ENCODE measurements at places on chromosomes 4 and X.
A peak's percentile ranks its signal among the peaks of the same experiment; 100 is the strongest.

GRCh38 chr4:183337833-183338232 lies 15.6 kb upstream of the CLDN24 start:
- no peak for DNase-seq

DNA sequence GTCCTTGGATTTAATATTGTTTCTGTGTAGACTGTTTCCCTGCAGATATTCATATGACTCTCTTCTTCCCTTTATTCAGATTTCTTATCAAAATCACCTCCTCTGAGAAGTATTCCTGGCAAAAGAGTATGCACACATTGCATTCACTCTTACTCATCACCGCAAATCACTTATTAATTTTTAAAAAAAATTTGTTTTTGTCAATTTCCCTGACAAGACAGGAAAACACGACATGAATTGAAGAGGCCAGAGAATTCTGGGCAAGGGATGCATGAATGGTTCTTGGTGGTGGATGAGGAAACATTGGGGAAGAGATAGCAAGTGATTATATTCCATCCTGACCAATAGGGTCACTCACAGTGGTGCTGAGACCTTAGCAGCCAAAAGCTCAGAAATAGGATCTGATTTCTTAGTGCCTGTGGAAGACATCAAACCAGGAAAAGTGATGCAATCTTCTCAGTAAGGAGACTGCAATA lies 522.5 kb upstream of the AGA start:
- DNase-seq: no peak

- no peak for DNase-seq
These were observed 58.6 kb upstream of the ALB start for GRCh38 chr4:73345399-73345975.

DNA sequence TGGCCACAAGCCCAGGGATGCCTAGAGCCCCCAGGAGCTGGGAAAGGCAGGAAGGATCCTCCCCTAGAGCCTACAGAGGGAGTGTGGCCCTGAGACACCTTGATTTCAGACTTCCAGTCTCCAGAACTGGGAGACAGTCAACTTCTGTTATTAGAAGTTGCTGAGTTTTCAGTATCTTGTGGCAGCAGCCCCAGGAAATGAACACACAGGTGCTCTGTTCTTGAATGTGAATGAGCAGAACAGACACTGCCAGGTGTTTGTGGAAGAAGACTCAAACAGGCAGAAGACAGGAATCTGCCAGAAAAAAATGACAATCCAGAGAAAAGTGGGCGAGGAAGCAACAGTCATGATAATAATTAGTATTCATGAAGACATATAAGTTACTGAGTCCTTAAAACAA lies 64.5 kb upstream of the STS start:
- no peak for DNase-seq

DNA sequence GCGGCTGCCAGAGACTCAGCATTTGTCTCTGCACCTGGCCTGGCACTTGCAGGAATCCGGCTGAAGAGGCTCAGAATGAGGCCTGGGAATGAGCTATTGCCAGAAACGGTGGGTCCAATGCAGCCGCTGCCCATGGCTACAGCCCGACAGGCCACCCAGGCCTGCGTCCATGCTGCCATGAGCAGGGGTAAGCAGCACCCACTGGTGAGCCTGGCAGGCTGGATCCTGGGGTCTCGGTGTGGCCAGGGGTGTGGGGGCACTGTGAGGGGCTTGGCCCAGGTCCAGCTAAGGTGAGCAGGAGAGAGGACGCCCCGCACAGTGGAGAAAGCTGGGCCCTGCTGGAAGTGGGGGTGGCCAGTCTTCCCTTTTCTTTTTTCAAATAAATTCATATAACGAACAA lies 60.3 kb upstream of the MXD4 start:
- DNase-seq: no peak

- DNase-seq: no peak
These were observed at the start of gene FAM13A for GRCh38 chr4:89056953-89057398. TSS of gene FAM13A (minus strand) at chr4:89057185. CDS start at chr4:89056964, 221 bp downstream.

- no peak for DNase-seq
These were observed 55.0 kb downstream of the MRPL1 start for GRCh38 chr4:77917601-77918000.

DNA sequence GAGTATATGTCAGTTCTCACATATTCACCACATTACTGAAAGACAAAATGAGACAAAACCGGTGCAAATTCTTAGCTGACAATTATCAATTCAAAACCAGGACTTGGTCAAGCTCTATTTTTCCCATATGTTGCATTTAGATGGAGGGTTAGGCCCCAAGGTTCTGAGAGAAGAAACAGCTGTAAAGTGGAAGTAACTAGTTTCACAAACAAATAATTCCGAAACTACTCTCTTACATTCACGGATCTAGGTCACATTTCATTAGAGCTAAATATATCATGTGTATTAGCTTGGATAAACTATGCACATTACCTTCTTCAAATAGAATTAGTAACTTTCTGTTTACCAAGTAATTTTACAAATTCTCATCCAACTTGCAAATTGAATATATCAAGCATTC lies 3.7 kb upstream of the GABRA2 start:
- DNase-seq: no peak

DNA sequence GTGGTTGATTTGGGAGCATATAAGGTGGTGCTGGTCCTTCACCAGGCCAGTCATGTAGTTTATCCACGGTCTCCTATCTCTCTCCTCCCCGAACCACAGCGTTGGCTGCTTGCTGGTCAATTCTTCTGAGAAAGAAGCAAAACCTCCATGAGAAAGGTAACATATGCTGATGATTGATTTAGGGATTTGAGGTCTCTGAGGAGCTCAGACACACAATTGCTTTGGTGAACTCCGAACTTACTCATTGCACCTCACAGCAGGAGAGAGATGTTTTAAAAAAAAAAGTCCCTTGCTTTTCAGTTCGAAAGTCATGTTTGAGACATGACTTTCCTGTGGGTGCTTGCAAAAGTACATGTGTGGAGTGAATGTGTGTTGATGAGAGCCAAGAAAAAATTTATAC lies 100.2 kb downstream of the TSPAN7 start:
- no peak for DNase-seq

DNA sequence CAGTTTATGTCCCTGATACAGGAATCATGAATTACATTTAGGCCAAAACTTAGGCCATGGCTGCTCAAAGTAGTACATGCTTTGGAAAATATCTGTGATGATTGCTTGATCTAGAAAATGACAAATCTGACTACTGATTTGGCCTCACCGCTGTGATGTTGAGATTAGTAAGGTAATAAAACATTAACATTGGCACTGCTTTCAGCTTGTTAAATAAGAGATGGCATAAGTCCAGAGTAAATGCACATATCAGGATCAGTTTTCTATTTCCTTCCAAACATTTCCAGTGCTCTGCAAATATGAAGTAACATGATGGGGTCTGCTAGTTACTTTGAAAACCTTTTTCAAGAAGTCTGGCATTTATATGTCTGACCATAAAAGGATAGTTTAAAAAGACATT lies 687.3 kb upstream of the ACTRT1 start:
- DNase-seq: no peak

- no peak for DNase-seq
These were observed 179.0 kb downstream of the SCFD2 start for GRCh38 chr4:53186714-53187358.

DNA sequence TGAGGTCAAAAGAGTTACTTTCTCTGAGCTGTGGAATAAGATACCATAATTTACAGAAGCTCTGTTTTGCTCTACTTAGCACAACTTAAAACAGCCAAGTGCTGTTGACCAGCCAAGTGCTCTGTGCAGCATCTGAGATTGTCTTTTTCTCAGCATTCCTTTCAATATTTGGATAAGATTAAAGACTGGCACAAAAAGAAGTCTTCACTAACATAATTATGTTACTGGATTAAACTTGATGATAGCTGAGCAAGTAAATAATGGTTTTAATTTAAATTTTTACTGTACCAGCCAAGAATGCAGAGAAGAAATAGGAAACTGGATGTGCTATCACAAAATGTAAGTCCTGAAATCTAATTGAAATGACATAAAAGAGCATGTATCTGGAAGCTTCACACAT lies 60.4 kb downstream of the NPY2R start:
- no peak for DNase-seq

- peak; percentile 64 for DNase-seq
These were observed at the start of gene BEX2 for GRCh38 chrX:103310555-103311398. TSS of gene BEX2 (minus strand) at chrX:103310990. CDS start at chrX:103309976, 1,014 bp downstream.

GRCh38 chr4:185817403-185817818 lies 5.4 kb upstream of the SORBS2 start:
- no peak for DNase-seq

GRCh38 chr4:58219179-58219578 lies 1109.0 kb upstream of the IGFBP7 start:
- DNase-seq: no peak

- no peak for DNase-seq
These were observed 3.7 kb upstream of the NR3C2 start for GRCh38 chr4:148445860-148446330.

GRCh38 chr4:3471098-3471760 lies 8.1 kb downstream of the DOK7 start:
- DNase-seq: no peak

DNA sequence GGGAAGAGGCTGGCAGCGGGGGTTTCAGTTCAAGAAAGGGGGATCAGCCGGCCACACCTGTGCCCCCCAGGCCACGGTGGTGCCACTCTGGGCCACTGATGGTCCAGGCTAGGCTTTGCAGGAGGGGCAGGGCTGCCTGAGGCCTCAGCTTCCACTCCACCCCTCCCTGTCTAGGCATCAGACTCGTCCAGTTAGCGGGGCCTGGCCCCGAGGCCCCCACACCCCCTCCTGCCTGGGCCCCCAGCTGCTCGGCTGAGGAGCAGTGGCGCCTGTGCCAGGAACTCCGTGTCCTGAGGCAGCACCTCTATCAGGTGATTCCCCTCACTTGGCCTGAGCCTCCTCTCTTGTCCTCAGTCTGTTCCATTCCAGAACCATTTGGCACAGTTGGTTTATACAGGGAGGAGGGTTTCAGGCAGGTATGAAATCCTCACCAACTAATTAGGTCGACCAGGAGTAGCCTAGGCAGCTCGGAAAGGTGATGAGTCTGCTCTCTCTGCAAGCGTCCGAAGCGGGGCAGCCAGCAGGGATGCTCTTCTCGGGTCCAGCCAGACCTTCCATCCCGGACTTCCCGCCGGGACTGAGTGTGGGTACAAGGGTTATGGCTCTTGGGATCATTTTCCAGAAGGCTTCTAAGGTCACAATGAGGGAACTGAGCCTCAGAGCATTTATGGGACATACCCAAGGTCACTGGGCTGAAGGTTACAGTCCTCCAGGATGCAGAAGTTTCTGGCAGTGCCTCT lies 2.1 kb downstream of the NSG1 start:
- DNase-seq: no peak

- DNase-seq: no peak
These were observed 39.8 kb downstream of the VCX3B start for GRCh38 chrX:8504451-8504850.

DNA sequence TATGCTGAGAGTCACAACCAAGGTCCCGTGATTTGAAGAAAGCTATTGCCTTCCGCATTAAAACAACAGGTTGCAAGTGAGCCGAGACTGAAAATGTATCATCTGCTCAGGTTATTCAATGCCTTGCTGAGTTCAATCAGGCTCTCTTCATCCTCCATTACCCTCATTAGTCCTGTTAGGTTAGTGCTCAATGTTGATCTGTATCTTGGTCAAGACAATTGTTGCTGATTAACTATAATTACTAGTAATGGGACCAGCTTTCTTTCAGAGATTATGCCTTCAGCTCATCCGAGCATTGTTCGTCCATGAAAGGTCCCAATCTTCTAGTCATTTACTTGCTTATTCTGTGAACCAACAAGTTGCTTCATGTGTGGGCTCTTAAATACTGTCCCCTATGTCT lies 534.6 kb upstream of the FAM241A start:
- no peak for DNase-seq

GRCh38 chr4:70508801-70509200 lies 9.6 kb upstream of the AMTN start:
- no peak for DNase-seq

- DNase-seq: no peak
These were observed 45.6 kb upstream of the CHRNA9 start for GRCh38 chr4:40289366-40290188.

GRCh38 chr4:26181616-26182015 lies 139.2 kb upstream of the RBPJ start:
- no peak for DNase-seq

DNA sequence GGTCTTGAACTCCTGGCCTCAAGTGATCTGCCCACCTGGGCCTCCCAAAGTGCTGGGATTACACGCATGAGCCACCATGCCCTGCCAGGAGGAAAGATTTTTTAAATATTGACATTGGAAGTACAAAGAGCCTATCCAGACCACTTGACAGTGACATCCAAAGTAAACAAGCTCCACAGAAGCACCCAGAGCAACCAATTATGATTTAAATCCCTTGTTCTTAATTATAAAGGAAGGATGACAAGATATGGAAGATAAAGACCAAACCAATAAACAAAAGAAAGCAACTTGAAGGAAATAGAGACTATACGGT lies 27.7 kb upstream of the RPL34 start:
- no peak for DNase-seq

- no peak for DNase-seq
These were observed 3.7 kb downstream of the SMS start for GRCh38 chrX:21944136-21944615.

GRCh38 chr4:133157460-133158160 lies 8.5 kb downstream of the PCDH10 start:
- no peak for DNase-seq

- DNase-seq: no peak
These were observed 10.8 kb upstream of the AFAP1 start for GRCh38 chr4:7950301-7951092.

GRCh38 chr4:34250562-34250961 lies 1993.8 kb downstream of the ARAP2 start:
- DNase-seq: no peak

- DNase-seq: no peak
These were observed 493.7 kb downstream of the MAGEE1 start for GRCh38 chrX:76921176-76921575.

GRCh38 chrX:18755651-18756050 lies 48.2 kb downstream of the PPEF1 start:
- no peak for DNase-seq

DNA sequence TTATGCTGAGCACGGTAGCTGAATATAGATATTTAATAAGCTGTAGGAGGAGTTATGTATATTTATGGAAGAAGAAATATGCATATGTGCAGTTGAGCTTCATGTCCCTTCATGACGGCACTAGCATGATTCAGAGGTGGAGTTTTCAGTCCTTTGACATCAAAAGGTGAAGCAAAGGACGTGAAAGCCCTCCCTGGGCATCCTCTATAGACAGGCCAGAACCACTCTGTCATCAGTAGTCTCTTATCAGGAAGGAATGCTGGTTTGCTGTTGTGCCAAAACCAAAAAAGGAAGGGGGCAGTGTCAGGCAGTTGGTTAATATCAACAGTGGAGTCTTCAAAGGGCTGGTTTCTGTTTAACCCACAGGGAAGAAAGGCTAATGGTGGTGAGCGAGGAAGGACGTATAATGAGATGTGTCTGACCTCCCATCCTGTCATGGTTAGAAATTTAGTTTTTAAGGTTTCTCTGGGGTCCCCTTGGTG lies 23.5 kb upstream of the IL2 start:
- no peak for DNase-seq

All from activated T-helper 1 cell treated with anti-CD3 and anti-CD28 coated beads, Interleukin-2, amount 50 U/mL, for 16 hours (primary cell).